Left renal pelvis (tissue), 4 donors: ENCODE measurements at places on chromosomes 5 and 9. TPM values are rescaled to one million over a fixed set of nuclear protein-coding genes. Genes with fewer than 3 reads are reported as not detected.

The GPR150 gene
- not detected for polyA plus RNA-seq

GRCh38 chr5:44697025-44697424 lies 111.7 kb upstream of the MRPS30 start:
- no peak for DNase-seq

- DNase-seq, result peak; percentile 92
Measured at GRCh38 chr9:15552636-15553527, at the start of gene CCDC171. Gene CCDC171 (plus strand): TSS chr9:15553043. CDS start chr9:15564089, 11,046 bp downstream.

DNA sequence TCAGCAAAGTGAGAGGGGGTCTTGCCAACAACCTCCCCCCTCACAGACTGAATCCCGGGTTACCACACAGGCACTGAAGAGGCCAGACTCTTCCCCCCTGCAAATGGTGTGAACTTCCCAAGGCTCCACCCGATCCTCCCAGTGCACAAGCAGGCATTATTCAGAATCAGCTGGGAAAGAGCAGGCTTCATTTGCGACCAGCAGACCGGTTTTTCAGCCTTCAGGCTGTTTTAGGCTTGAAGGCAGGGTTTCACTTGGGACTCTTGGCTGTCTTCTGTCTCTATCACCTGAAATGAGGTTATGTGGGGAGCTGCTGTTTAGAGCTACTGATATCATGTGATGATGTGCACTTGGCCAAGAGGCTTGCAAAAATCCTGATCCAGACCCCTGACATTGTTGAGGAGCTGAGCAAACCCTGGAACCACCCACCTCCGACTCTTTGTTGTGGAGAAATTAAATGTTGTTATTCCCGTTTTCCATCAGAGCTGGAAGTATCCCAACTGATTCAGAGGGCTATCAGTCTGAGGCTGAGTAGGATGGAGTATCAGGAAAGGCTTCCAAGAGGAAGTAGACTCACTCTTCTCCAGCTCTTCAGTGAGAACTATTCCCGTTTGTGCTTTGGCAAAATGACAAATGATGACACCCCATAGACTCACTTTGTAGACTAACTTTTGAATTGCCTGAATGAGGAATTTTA lies 63.3 kb upstream of the ZFR start:
- no peak for DNase-seq

GRCh38 chr9:98607152-98607551 lies 101.6 kb downstream of the GABBR2 start:
- no peak for DNase-seq

- DNase-seq, result no peak
Measured at GRCh38 chr5:65923339-65923738, 3.0 kb upstream of the ERBIN start.

DNA sequence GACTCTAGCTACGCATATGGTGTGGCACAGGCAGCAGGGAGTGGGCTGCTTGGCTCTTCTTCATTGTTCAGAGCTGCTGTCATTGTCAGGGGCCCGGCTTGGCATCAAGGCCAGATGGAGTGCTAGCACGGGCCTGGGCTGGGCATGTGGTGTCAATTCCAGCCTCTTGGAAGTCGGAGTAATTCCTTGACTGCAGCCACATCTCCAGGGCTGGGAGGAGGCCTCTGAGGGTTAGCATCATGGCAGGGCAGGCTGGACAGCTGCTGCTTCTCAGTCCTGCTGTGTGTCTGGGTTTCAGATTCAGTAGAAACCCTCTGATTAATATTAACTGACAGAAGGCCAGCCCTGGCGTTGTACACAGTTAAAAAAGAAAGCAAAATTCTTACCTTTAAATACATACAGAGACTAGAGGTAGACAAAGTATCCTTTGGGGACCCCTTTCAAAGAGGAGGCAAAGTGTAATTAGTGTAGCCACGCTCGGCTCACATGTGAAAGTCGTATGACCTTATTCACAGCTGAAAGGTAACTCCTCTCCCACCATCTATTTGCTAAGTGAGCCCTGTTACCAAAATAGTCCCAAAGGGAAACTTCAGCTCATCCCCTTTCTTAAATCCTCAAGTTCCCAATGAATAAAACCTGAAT lies 126.4 kb downstream of the DOCK2 start:
- no peak for DNase-seq

The FBP2 gene
- not detected for polyA plus RNA-seq

- no peak for DNase-seq
Measured at GRCh38 chr5:143156086-143156485, 247.4 kb downstream of the NR3C1 start.

GRCh38 chr5:78574131-78574673 lies 74.4 kb downstream of the LHFPL2 start:
- no peak for DNase-seq

The GPR21 gene
- polyA plus RNA-seq, result 0.26 TPM

GRCh38 chr5:168660691-168661090 lies 81.5 kb upstream of the PANK3 start:
- no peak for DNase-seq

The FOXD4L4 gene
- polyA plus RNA-seq, result 0.27 TPM

The ACTBL2 gene
- polyA plus RNA-seq, result not detected

GRCh38 chr5:42467981-42468524 lies 44.8 kb downstream of the GHR start:
- DNase-seq, result no peak

GRCh38 chr5:132751444-132751843 lies 4.2 kb downstream of the CCNI2 start:
- DNase-seq, result no peak

DNA sequence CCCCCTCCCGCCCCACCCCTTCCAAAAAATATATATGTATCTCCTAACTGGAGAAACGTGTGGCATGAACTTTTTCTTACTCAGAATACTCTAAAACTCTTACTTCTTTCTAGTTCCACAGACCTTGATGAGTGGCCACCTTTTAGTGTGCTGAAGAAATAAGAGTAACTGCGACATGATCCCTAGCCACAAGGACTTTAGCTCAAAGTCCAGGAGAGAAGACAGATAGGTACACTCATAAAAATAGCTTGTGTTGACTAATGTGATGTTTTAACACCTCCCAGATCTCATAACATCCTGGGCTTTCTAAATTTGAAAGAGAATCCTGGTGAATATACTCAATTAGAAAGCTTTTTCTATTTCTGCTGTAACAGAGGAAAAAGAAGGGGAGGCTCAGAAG lies 1005.0 kb upstream of the DMAC1 start:
- no peak for DNase-seq

- no peak for DNase-seq
Measured at GRCh38 chr5:88807327-88807726, 75.7 kb downstream of the MEF2C start.

DNA sequence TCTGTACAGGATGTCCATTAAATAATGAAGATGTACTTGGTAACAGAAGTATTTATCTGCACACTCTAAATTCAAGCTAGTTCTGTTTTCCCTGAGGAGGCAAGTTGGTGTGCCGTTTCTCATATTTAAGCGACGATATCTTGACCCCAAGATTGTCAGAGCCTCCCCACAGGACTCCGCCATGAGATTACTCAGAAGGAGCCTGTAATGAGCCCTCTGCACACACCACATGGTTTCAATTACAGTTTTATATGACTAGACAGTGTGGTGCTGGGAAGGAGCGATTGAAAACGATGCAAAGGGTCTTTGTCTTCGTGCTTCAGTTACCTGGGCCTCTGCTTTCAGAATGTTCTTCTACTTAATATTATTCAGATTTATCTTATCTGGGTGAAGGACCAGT lies 840.4 kb upstream of the WWC1 start:
- no peak for DNase-seq

DNA sequence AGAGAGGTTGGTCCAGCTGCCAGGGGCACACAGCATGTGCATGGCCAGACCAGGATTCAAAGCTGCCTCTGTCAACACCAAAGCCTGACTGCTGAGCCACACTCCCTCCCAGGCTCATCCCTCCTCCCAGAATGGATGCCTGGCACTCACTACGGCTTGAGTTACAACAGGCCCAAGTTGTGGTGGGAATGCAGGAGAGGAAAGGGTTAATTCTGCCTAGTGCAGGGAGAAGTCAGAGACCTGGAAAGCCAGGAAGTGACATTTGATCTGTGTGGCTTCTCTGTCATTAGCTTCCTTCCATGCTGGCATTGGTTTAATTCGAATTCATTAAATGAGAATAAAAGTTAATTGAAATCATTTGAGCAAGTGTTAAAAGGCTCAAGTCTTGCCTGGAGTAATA lies 150.0 kb downstream of the NSG2 start:
- DNase-seq, result peak; percentile 29

GRCh38 chr9:89619424-89620138 lies 14.8 kb downstream of the GADD45G start:
- no peak for DNase-seq

The NAIP gene
- 29.6 TPM for polyA plus RNA-seq

The LCN2 gene
- polyA plus RNA-seq, result 1.3 TPM

GRCh38 chr5:103908336-103909080 lies 345.9 kb upstream of the NUDT12 start:
- DNase-seq, result no peak

- no peak for DNase-seq
Measured at GRCh38 chr5:85452322-85453025, 1067.8 kb upstream of the EDIL3 start.

DNA sequence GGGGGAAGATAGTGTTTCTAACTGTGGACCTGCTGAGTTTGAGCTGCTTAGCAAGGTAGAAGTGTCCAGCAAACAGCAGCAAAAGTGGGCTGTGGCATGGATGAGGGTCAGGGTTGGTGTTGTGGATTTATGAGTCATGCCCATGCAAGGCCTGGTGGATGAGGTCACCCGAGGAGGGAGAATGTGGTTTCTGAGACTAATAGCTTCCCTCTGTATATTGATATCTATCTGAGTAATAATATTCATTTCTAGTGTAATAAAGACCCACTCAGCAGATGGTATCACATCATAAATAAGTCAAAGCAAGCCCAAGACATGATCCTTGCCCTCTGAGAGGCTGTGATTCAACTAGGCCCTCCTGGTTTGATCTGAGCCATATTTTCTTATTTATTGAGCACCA lies 597.8 kb upstream of the CLINT1 start:
- no peak for DNase-seq

GRCh38 chr9:89555451-89556375 lies 49.1 kb upstream of the GADD45G start:
- no peak for DNase-seq

The ANKRD31 gene
- polyA plus RNA-seq, result 0.75 TPM

- DNase-seq, result no peak
Measured at GRCh38 chr5:56339732-56340131, 106.6 kb upstream of the ANKRD55 start.

DNA sequence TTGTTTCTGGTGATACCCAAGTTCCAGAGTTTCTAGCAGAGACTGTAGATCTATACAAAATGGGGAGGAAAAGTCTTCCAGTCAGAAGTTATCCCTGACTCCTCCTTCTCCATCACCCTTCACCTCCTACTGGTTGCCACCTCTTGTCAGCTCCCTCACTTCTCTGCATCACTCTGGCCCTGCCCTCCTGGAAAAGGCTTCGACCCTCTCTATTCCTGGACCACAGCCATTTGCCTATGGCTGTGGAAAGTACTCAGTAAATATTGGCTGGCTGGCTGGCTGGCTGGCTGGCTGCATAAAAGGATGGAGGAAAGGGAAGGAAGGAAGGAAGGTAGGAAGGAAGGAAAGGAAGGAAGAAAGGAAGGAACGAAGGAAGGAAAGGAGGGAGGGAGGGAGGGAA lies 32.7 kb upstream of the ABCA1 start:
- no peak for DNase-seq

DNA sequence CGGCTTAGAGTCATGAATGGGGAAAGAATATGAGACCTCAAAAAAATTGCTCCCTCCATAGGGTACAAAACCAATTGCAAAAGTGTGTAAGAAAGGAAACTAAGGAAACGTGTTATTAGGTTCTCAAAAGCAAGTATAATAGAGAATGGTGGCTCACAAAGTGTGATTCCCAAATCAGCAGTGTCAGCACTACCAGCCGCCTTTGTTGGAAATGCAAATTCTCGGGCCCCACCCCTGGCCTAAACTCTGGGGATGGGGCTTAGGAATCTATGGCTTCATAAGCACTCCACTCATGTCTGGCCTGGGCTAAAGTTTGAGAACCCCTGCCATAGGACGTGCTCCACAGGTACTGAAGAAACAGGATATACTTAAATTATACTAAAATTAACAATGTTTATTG lies 1.6 kb upstream of the CCDC69 start:
- DNase-seq, result no peak

DNA sequence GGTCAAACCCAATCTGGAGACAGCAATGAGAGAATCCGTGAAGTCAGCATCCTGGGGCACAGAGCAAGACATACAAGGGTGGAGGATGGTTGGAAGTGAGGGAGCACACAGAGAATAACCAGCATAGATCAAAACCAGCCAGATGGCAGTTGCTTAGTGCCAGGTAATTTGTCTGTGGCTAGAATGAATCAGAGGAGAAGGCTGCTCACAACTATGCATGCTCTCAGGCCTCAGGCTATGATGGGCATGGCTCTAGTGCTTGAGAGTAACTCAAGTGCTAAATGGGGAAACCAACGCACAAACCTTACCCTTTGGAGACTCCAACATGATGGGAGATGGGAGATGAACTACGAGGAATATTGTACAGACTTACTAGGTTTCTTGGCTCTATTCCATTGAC lies 160.8 kb downstream of the DMRT2 start:
- no peak for DNase-seq

The FLT4 gene
- polyA plus RNA-seq, result 32.5 TPM

DNA sequence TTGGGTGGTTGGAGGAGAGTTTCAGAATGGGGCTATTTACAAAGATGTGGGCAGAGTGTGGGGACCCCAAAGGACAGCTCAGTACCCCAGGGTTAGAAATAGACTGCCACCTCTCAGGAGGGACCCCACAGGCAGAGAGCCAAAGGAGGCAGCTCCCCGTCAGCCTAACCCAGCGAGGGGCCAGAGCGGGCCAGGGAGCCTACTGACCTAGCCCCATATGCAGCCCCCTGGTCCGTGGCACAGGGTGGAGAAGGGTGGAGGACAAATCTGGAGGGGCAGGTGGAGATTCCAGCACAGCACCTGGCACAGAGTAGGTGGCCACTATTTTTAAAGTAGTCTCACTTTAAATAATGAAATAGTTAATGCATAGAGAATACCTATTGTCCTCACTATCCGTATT lies 67.2 kb upstream of the ANGPTL2 start:
- no peak for DNase-seq

DNA sequence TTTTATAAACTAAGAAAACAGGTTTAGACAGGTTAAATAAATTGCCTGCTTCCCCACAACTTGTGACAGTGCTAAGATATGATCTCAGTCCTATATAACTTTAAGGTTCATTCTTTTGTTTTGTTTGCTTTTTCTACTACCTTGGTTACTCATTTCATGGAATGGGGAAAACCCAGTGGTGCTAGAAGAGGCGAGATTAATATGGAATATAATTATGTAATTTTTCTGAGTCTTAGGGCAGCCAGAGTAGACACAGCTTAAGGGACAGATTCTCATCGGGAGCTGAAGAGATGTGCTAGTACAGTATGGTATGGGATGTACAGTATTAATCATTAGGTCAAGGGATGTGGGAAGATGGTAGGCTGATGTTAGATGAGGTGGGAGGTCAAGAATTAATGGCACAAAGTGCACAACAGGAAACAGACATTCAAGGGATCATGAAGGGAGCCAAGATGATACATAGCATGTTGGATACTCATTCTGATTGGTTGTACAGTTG lies 6.2 kb downstream of the TRIM32 start:
- DNase-seq, result no peak

DNA sequence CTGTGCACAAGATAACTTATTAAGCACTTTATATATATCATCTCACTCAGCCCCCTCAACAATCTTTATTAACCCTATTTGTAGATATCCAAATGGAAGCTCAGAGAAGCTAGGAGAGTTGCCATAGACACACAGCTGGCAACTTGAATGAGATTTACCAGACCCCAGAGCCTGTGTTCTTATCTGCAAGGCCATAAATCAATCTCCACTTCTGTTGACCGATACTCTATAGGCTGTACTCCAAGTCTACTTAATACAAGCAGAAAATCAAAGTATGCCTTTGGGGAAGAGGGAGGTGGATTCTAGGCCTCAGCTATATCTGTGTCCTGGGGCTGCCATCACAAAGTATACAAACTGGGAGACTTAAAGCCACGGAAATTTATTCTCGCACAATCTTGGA lies 6.0 kb upstream of the IL9 start:
- DNase-seq, result no peak
